Left hindlimb (tissue), 1 donor: ENCODE measurements at places on chromosomes 7 and 10.
A peak's percentile ranks its signal among the peaks of the same experiment; 100 is the strongest.

- DNase-seq: no peak
Measured at GRCh38 chr10:122182308-122182707, 88.8 kb upstream of the BTBD16 start.

DNA sequence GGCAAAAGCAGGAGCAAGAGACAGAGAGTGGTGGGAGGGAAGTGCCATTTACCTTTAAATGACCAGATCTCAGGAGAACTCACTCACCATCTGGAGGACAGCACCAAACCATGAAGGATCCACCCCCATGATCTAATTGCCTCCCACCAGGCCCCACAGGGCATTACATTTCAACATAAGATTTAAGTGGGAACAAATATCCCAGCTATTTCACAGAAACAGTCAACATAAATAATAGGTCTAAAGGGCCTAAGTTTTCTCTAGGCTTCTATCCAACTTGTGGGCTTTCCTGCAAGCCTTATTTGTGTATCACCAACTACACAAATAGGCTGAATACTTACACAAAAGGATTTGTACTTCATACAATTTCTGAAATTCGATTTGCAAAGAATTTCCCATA is 196.8 kb upstream of the POT1 start:
- no peak for DNase-seq

DNA sequence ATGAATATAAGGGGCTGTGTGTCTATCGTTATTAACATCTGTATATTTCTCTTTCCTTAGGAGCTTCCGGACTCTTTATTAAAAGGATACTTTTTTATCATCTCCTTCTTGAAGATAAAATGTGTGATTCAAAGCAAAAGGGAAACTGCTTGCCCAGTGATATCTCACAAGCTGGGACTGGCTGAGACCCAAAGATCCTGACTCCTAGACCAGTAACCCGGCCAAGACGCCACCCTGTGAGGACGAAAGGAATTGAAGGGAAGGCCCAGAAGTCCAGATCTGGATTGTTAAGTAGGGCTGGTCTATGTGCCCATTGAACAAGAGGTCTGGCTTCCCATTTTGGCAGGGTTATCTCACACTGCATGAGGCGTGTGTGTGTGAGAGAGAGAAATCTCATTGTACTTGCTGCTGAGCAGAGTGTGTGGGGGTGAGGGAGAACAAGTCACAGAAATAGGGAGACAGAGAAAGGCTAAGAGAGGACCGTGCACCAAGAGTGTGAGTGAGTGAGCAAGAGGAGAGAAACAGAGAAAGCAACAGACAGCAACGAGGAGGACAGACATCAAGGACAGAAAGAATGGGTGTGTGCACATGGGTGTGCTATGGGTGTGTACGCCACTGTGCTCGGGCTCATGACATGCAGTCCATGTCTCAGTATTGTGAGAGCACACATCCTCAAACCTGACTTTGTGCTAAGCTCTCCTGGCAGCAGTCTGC is 75.4 kb downstream of the PLXNA4 start:
- no peak for DNase-seq

- no peak for DNase-seq
Measured at GRCh38 chr10:47361293-47361692, 13.1 kb downstream of the RBP3 start.

DNA sequence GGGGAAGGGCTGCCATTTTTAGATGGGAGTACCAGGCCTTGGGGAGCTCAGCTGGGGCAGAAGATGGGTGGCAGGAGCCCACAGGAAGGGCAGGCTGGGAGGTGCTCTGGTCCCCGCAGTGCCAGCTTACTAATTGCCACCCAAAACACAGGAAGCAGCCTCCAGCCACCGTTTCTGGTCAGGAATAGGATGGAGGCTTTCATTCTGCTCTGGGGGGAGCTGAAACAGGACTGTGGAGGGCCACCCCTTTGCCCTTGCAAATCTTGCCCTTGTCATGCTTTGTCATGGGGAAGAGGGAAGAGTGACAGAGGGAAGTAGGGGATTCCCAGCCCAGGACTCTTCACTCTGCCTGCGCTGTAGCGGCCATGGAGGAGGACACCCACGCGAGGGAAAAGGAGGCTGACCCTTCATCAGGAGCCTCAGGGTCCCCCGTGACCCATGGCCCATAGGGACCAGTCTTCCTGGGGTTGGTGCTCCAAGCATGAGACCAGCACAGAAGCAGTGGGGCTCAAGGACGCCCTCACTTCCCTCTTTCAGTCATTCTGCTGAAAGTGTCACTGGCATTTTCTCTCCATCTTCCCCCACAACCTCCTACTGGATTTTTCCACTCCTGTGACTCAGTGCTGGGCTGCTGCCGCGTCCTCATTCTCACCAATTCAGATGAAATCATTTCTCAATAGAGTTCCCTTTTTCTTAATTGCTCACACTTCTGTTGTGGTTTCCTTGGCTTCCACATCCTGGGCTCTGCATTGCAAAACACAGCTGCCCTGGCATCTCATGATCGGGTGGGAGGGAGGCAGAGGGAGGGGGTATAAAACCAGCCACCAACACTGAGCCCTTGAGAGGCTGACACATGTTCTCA is 61.9 kb downstream of the MKI67 start:
- DNase-seq: peak; percentile 60

DNA sequence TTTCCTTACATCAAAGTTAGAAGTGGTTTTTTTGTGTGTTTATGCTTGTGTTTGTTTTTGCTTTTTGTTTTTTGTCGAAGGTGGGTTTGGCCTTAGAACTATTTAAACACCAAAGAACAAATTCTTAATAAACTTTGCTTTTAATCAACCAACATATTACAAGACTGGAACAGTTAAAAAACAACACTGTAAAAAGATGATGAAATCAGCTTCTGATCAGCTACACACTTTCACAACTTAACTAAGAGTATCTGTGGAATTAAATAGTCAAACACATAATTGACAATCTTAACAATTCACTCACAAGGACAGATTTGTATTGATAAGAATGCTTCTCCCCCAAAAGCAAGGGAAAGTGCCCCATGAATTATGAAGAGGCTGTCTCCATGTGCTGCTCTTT is 58.8 kb downstream of the MRPL32 start:
- no peak for DNase-seq

DNA sequence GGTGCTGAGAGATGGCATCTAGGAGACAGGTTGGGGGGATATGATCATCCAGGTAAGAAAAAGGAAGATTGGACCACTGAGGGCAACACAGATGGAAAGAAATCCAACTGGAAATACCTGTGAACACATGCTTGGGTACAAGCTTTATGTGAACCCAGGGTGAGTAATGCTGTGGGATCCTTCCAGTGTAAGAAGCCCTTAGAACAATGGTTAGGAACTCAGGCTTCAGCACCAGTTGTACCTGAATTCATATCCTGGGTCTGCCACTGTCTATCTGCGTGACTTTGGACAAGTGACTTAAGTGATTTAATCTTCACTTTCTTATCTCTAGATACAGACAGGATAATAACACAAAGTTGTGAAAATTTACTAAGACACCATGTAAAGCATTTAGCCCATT is 131.0 kb downstream of the ST7 start:
- DNase-seq: no peak

GRCh38 chr7:106552645-106553445 is 108.1 kb downstream of the CCDC71L start:
- DNase-seq: no peak

DNA sequence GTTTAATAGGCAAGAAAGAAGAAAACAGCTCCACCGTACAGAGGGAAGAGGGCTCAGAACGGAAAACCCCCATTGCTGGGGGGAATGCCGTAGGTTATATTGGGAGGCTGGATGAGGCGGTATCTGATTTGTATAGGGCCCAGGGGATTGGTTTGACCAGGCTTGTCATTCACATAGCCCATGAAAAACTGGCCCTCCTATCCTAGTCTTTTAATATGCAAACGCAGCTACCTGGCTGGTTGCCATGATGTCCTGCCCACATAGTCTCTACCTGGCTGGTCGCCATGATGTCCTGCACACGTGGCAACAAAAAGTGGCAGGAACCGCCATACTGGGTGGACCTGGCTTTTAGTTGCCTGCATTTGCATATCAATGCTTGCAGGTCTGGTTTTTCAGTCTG is 84.7 kb downstream of the AUTS2 start:
- no peak for DNase-seq

GRCh38 chr7:47216439-47216838 is 365.5 kb downstream of the TNS3 start:
- no peak for DNase-seq

- DNase-seq: no peak
Measured at GRCh38 chr10:98745645-98746044, 298.9 kb upstream of the HPS1 start.

- no peak for DNase-seq
Measured at GRCh38 chr7:79282882-79283602, 170.4 kb downstream of the MAGI2 start.

DNA sequence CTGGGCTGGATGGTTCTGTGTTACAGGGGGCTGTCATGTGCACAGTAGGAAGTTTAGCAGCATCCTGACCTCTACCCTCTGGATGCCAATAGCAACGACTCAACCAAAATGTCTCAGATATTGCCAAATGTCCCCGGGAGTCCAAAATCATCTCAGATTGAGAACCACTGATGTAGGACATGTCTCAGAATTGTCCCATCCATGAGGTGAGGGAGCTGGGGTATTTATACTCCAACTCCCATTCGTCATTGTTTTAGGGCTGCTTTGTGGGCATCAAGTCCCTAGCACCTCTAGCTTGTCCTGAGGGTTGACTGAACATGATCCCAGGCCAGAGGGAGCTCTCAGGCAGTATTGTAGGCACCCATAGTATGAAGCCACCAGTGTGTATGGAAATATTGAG is 25.2 kb upstream of the COMTD1 start:
- no peak for DNase-seq

DNA sequence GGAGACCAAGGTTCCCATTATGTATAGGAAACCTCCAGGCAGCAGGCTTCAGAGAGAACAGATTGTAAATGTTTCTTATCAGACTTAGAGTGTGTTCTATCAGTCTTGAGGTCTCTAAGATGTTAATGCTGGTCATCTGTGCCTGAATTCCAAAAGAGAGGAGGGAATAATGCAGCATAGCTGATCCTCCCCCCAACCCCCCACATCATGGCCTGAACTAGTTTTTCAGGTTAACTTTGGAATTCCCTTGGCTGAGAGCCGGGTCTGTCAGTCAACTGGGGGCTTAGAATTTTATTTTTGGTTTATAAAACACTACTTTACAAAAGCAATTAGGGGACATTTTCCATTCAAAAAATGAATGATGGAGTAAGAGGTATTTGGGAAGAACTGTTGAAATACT is 184.3 kb downstream of the NEBL start:
- DNase-seq: no peak

DNA sequence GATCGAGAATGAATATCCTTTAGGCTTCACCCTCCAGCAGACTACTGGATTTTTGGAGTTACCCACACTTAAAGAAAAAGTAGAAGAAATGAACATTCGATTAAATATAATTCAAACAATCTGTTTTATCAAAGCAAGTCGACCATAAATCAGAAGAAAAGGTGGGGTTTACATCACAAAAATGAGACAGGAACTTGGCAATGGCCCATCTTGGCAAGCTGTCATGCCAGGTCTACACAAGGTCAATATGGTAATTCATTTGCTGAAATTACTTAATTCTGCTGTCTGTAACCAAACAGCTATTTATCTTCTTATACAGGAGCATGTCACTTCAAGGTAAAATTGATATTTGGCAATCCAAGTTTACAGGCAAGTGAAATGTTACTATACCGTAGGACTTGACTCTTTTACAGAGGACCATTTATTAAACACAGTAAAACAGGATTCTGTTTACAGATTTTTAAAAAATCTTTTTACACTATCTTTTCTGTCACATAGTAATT is 640.6 kb upstream of the NRP1 start:
- no peak for DNase-seq

GRCh38 chr7:44794331-44794730 is 2.1 kb upstream of the PPIA start:
- DNase-seq: no peak

DNA sequence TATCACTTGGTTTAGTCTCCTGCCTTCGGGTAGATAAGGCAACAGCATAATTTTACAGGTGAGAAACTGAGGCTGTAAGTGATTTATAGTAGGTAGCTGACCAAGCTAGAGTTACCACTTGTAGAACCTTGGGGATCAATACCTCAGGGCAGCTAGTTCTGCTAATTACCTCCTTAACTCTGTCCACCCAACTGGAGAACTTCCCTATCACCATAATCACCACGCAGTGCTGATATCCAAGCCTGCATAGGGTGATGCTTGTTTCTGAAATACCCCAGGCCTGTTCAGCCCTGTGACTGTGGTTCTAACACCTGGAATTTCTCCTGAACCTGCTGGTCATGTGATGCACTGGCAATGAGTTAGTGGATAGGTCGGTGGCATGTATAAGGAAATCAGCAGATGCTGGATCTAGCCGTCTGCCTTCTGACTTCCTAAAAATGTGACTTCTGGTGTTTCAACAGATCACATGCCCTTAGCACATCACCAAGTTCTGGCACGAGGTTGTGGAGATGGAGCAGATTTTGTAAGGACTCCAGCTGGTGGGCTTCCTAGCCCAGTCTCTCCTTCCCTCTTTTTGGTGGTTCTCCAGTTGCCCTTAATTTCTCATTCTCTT is 15.3 kb downstream of the PLAU start:
- no peak for DNase-seq

DNA sequence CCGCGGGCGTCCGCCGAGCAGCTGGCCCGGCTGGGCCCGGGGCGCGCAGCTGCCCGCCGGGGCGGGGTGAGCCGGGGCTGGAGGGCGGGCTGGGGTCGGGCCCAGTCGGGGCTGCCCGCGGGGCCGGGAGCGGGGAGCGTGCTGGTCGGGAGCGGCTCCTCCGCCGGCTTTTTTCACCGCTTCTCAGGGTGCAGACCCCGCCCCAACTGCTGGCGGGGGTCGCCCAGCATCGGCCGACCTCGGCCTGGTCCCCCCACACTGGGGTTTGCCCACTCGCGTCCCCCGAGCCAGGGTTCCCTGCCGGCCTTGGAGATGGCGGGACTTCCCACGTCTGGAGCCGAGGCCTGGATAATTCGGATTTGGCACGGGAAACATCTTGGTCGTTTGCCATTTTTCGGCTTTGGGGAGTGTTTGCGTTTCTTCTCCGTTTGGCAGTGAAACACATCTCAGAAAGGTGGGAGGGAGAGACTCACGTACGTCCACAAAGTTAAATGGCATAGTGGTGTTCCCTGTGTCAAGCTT is 432 bp downstream of the TMEM248 start:
- DNase-seq: peak; percentile 70
